ENCODE measurements at places on chromosomes 16 and 17.

- DNase-seq, result no peak
Measured at GRCh38 chr16:47278306-47278970, 134.7 kb upstream of the NETO2 start.

DNA sequence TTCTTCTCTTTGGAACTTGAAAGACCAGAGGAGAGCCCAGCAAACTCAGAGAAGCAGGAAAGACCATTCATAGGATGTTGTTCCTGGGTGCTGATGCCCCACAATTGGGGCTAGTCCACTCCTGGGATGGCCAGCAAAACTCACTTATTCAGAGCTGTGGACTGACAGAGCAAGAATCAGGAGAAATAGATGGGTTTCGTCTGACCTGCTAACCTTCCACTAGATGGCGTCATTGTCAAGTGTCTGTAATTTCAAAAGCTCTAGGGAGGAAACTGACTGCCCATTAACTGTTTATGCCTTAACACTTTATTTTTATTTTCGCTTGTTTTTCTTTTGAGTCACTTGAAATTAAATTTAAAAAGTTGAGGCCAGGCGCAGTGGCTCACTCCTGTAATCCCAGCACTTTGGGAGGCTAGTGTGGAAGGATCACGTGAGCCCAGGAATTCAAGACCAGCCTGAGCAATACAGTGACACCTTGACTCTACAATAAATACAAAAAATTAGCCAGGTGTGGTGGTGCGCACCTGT lies 28.7 kb upstream of the MILR1 start:
- DNase-seq, result peak; percentile 89

- no peak for DNase-seq
Measured at GRCh38 chr16:12646098-12646489, 157.6 kb downstream of the CPPED1 start.

- no peak for DNase-seq
Measured at GRCh38 chr16:88069397-88070168, 118.3 kb downstream of the BANP start.

- no peak for DNase-seq
Measured at GRCh38 chr17:59757470-59757869, 50.0 kb downstream of the VMP1 start.

Measured in myocyte (in vitro differentiated cells).